Bronchus fibroblast of lung (primary cell): ENCODE measurements at places on chromosomes 2 and 18. TPM values are rescaled to one million over a fixed set of nuclear protein-coding genes. Genes with fewer than 3 reads are reported as not detected.

The DTNB gene
- total RNA-seq = 5.6 and 5.9 TPM in 2 replicates

The UPP2 gene
- not detected in 2 replicates for total RNA-seq

The ABHD1 gene
- total RNA-seq = not detected in 2 replicates

The IL37 gene
- total RNA-seq = not detected in 2 replicates

The RAB27B gene
- total RNA-seq = 1.3 and 3.6 TPM in 2 replicates

The RRM2 gene
- total RNA-seq = 140 and 186 TPM in 2 replicates

The SERPINB11 gene
- not detected in 2 replicates for total RNA-seq

The LBH gene
- 6.7 and 8.3 TPM in 2 replicates for total RNA-seq

The ACVR1C gene
- total RNA-seq = not detected in 2 replicates

The IL36G gene
- not detected in 2 replicates for total RNA-seq

The MRPL33 gene
- total RNA-seq = 70.5 and 116 TPM in 2 replicates

The DPY30 gene
- 78.8 and 95.2 TPM in 2 replicates for total RNA-seq

The TUBA3E gene
- total RNA-seq = not detected in 2 replicates

The SRD5A2 gene
- not detected in 2 replicates for total RNA-seq

The OTOF gene
- total RNA-seq = not detected in 2 replicates

The CD226 gene
- under 0.01 TPM in 1 of 2 replicates, not detected in the other for total RNA-seq

The TUBB8B gene
- not detected in 2 replicates for total RNA-seq

The ASPRV1 gene
- total RNA-seq = 0.34 TPM in 1 of 2 replicates, not detected in the other

The PLGLB2 gene
- total RNA-seq = 0.89 TPM in 1 of 2 replicates, not detected in the other

The PJVK gene
- 0.84 and 0.89 TPM in 2 replicates for total RNA-seq

The UGT1A10 gene
- not detected in 2 replicates for total RNA-seq

The PSMD1 gene
- total RNA-seq = 82.1 and 93.5 TPM in 2 replicates

The ST8SIA5 gene
- total RNA-seq = 0.17 TPM in 1 of 2 replicates, not detected in the other

The KLHL41 gene
- total RNA-seq = 0.30 and 0.34 TPM in 2 replicates

The GALNT1 gene
- total RNA-seq = 33.3 and 38.7 TPM in 2 replicates
